Activated T-helper 1 cell treated with anti-CD3 and anti-CD28 coated beads, Interleukin-2, amount 50 U/mL, for 16 hours (primary cell): ENCODE measurements at places on chromosomes 11 and 22.

DNA sequence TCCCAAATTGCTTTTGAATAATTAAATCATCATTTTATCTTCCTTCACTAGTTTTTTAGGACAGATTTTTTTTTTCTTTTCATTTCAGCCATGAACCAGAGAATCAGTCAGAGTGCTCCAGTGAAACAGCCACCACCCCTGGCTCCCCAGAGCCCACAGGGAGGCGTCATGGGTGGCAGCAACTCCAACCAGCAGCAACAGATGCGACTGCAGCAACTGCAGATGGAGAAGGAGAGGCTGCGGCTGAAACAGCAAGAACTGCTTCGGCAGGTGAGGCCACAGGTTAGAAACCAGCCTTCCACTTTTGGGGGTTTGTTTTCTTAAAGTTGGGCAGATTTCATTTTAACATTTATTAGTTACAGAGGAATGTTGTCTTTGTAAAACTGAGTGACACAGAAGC is 95.6 kb downstream of the YAP1 start:
- no peak for DNase-seq

DNA sequence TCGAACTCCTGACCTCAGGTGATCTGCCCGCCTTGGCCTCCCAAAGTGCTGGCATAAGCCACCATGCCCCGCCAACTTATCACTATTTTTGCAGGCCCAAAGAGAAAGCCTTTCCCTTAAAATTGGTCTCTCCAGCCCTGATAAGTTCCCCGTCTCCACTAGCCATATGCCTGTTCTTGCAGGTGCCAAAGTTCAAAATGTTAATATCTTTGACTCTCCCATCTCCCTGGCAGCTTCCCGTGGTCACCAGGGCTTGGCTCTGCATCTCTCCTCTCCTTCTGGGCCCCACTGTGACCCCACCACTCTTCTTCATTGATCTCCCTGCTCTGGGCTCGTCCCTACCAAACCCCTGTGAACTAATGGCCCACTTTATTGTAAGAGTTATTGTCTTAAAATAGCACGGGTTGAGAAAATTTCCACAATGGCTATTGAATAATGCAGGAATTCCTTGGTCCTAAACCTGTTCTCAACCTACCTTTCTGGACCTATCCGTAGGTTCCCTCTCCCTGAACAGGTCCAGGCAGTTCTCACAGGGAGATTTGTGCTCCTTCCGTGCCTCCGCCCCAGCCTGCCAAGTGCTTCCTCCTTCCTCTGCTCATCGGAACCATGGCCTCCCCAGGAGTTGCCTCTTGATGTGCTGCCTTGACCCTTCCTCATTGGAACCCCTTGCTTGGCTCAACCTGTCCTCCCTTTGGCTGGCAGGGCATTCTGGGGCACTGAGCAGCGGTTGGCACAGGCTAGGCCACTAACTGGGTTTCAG is 147.5 kb downstream of the DSCAML1 start:
- no peak for DNase-seq

DNA sequence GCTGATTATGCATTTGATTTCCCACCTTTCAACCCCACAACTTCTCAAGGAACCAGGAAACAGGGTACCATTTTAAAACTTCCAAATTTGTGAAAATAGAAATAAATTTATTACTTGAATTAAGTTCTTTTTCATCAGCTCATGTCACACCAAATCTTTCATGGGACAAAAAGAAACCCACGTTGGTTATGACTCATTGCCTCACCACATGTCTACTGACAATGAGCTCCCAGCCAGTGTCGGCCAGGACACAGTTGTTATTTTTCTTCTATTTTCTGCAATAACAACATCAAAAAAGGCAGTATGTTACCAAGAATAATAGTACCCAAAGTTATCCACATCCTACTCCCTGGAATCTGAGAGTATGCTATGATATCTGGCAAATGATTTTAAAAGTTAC is 17.3 kb downstream of the MS4A6A start:
- DNase-seq: no peak

DNA sequence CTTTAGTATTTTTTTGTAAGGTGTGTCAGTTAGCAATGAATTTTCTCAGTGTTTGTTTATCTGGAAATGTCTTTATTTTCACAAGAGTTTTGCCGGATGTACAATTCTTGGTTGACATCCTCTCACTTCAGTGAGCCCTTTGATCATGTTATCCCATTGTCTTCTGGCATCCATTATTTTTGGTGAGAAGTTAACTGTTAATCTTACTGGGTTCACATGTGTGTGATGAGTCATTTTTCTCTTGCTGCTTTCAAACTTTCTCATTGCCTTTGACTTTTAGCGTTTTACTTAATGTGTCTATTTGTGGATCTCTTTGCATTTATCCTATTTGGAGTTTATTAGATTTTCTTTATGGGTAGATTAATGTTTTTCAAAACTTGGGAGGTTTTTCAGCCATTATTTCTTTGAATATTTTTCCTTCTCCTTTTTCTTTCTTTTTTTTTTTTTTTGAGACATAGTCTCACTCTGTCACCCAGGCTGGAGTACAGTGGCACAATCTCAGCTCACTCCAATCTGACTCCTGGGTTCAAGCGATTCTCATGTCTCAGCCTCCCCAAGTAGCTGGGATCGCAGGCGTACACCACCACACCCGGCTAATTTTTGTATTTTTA is 100.5 kb upstream of the RRM1 start:
- no peak for DNase-seq

GRCh38 chr22:38406617-38407016 is 48.4 kb downstream of the KCNJ4 start:
- no peak for DNase-seq

DNA sequence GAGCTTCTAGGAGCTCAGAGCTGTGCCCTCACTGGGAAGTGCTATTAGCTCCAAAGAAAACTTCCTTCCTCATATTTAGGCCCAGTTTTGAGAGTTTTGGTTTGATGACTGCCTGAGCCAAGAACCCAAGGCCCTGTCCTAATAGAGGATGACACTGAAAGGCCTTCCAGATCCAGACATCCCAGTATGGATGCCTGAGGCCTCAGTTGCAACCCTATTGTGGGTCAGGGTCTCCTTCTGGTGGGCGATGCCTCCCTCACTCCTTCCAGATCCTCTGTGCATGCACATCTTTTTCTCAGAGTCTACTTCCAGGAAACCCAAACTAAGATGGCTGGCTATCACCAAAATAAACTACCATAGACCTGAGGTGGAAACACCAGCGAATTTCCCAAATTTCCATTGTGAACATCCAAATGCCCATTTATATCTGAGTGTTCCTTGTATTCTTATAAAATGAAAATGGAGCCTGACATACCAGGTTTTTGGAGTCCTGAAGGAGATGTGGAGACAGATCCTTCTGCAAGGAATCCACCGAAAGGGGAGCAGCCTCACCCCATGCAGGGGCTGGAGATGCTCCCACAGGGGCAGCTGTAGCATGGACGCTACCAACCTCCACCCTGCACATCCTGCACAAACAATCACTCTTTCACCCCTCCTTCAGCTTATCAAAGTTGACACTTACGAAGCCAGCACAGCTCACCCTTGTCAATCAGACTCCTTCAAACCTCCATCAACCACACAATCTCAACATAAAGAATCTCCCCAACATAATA is 61.1 kb downstream of the GGTLC2 start:
- no peak for DNase-seq

GRCh38 chr11:132064987-132065620 is 694.7 kb downstream of the NTM start:
- no peak for DNase-seq

DNA sequence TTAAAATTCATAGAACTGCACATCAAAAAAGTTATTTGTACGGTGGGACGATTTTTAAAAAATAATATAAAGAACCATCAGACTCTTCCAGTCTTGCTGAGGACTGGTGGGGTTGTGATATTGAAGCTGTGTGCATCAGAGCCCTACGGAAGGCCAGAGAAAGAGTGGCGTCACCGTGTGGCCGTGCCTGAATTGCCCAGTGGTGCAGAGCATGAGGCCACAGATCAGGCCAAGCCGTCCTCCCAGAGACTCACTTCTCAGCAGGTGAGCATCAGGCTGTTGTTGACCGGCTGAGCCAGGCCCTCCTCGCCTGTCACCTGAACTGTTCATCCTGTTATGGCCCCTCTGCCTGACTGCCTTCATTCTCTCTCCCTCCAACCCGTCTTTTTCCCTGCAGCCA is 1013.9 kb downstream of the TBC1D22A start:
- no peak for DNase-seq

- no peak for DNase-seq
These were observed 67.1 kb downstream of the PARVB start for GRCh38 chr22:44091021-44091721.

DNA sequence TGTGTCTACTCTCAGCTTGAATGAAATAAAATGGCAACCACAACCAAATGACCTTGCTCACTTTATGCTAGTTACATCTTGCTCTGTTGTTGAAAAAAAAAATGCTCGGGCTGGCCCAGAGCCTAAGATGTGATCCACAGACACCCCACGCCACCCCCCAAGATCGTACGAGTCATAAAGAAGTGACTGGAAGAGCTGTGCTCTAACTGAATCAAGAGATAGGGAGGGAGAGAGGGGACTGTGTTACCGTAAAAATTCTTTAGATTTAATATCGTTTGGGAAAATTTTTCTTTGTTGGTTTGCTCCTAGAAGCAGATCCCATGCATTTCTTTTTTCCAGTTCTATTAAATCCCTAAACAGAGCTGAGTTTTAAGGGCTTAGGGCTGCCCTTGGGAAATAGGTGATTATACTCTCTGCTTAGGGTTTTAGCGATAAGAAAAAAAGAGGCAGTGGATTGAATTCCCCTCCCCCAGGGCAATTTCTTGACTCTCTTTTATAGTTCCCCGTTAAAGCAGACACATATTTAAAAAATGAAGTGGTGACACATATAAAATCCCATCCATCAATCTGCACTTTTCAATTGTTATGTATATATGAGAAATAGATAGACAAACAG is 14.5 kb downstream of the MAML2 start:
- no peak for DNase-seq

DNA sequence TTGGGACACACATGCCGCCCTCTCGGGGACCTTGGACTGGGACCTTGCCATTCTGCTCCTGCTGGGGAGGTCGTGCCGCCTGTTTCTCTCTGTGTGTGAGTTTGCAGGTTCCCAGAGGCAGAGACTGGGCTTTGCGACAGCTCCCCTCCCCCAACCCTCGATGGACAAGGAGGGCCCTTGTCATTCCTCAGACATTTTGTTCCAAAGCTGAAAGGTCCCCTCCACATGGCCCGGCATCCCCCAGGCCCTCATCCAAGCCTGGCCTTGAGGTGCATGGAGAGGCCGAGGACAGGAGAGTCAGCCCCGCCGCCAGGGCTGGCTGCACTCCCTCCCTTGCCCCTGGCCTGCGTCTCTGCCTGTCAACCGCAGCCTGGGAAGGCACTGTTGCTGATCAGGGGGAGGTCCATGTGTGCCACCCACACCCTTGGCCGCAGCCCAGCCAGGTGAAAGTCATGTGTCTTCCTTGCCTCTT is 25.6 kb downstream of the FADS2 start:
- DNase-seq: no peak

DNA sequence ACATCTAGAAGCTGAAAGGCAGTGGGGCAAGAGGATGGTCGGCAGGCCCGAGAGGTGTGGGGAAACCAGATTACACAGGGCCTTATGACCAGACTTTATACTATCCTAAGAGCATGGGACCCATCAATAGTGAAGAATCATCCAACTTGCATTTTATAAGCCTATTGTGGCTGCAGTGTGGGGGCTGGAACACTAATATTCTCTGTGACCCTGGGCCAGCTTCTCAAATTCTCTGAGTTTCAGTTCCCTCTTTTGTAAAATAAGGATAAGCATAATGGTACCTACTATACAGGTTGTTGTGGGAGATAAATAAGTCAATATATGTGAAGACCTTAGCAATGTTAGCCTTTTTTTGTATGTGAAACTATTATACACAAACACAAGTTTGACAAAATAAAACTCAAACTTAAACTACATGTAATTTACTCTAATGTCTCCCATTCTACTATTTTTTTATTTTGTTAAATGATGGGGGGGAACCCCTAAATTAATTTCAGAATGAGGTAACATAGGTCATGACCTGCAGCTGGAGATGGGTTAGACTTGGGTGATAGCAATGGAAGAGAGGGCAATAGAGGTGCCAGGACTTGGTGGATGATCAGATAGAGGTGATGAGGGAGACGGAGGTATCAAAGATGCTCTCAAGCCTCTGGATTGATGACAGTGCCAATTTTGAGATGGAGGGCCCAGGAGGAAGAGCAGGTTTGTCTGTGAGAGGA is 30.1 kb downstream of the SMCO4 start:
- no peak for DNase-seq

DNA sequence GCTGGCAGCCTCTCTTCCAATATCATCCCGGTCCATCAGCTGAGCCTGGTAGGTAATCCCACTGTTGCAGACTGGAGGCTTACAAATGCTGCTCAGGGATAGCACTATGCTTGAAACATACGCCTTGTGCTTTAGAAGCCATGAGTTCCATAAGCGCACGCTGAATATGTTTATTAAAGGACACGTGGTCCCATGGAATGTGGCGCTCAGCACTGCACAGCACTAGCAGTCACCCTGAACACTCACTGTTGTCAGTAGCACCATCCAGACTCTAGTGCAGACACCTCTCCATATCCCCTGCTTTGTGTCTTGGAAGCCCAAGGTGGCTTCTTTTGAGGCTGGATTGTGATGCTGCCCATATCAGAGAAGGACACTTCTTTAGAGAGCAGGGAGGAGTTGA is 120.9 kb downstream of the MAML2 start:
- DNase-seq: no peak
